ENCODE measurements at places on chromosomes 5 and 9. TPM values are rescaled to one million over a fixed set of nuclear protein-coding genes. Genes with fewer than 3 reads are reported as not detected.

EFCAB9 gene
- not detected for total RNA-seq

SDHA gene
- total RNA-seq, result 83.6 TPM

FGFR4 gene
- 1.1 TPM for total RNA-seq

NUDT12 gene
- 16.3 TPM for total RNA-seq

PLAC8L1 gene
- not detected for total RNA-seq

SLC6A19 gene
- total RNA-seq, result not detected

F12 gene
- total RNA-seq, result not detected

EGFL7 gene
- total RNA-seq, result 3.3 TPM

GAPVD1 gene
- total RNA-seq, result 74.0 TPM

HBEGF gene
- total RNA-seq, result 2.5 TPM

CREB3 gene
- total RNA-seq, result 64.8 TPM

TRAF1 gene
- total RNA-seq, result 0.88 TPM

SLC34A3 gene
- total RNA-seq, result not detected

ZNF483 gene
- total RNA-seq, result 5.9 TPM
